ENCODE measurements at places on chromosomes 13 and 19. TPM values are rescaled to one million over a fixed set of nuclear protein-coding genes. Genes with fewer than 3 reads are reported as not detected.
A peak's percentile ranks its signal among the peaks of the same experiment; 100 is the strongest.

KCNK6 gene
- polyA plus RNA-seq = 7.6 TPM

- no peak for DNase-seq
Observed at GRCh38 chr19:8096071-8096470, 43.5 kb downstream of the CCL25 start.

GRCh38 chr19:37313335-37313627, 57.6 kb upstream of the ZNF527 start:
- DNase-seq = no peak

- DNase-seq = no peak
Observed at GRCh38 chr13:76894401-76895110, 8.4 kb upstream of the KCTD12 start.

SPACA4 gene
- 0.16 TPM for polyA plus RNA-seq

DNA sequence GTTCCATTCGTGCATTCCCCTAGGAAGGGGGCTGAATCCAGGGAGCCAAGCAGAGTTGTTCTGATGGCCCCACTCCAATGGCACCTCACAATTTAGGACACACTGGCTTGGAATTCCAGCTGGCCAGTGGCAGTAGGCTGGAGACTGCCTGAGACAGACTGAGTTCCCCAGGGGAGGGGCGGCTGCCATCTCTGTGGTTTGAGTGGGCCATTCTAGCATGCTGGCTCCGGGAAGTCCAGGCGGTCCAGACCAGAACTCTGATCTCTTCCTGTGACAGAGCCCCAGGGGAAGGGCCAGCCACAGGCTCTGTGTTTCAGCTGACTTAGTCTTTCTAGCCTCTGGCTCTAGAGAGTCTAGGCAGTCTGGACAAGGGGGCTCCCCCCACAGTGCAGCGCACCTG, 29.5 kb upstream of the SLC7A1 start:
- DNase-seq = no peak

EVI5L gene
- polyA plus RNA-seq = 12.3 TPM

VSTM2B gene
- not detected for polyA plus RNA-seq

- DNase-seq = no peak
Observed at GRCh38 chr13:87128036-87128435, 543.1 kb upstream of the SLITRK5 start.

CLEC4G gene
- polyA plus RNA-seq = 0.96 TPM

TEX26 gene
- 0.67 TPM for polyA plus RNA-seq

- DNase-seq = no peak
Observed at GRCh38 chr19:47618771-47619170, 9.8 kb downstream of the BICRA start.

- peak; percentile 82 for DNase-seq
Observed at GRCh38 chr19:18514800-18515682, 6.8 kb downstream of the ELL start.

DNA sequence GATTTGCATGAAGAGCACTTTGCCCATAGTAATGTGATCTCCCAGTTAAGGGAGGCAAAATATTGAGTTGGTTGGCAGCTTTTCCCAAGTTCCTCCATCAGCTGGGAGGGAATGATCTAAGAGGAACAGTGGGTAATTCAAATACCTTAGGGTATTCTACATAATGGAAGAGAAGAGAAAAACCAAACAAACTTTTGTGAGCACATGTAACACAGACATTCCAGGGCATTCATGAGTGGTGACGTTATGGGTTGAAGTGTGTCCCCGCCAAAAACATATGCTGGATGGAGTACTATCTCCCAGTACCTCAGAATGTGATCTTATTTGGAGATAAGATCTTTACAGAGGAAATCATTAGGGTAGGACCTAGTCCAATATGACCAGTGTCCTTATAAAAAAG, 220.1 kb downstream of the FOXO1 start:
- DNase-seq = no peak

ANGPTL8 gene
- 0.19 TPM for polyA plus RNA-seq

- peak; percentile 40 for DNase-seq
Observed at GRCh38 chr13:113152984-113153809, 5.3 kb upstream of the PROZ start.

DNA sequence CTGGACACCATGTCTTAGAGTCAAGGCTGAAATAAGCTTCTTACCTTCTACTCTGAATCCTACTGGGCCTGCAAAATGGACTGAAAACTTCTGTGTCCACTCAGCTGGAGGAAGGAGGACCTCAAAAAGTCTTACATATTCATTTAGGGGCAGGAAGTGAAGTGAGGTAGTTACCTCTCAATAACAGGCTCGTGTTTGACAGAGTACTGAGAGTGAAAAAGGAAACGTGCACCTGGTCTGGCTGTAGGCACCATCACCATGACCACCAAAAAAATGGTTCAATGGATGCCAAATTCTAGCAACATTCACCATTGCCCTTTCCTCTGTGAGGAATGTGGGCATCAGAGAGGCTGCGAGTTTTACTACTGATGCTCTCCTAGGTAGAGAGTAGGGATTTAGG, 176.2 kb downstream of the RFC3 start:
- no peak for DNase-seq

RNF113B gene
- polyA plus RNA-seq = not detected

CFAP97D2 gene
- 1.6 TPM for polyA plus RNA-seq

- DNase-seq = peak; percentile 26
Observed at GRCh38 chr19:42278452-42279154, 9.6 kb downstream of the CIC start.

SHD gene
- polyA plus RNA-seq = not detected

DNA sequence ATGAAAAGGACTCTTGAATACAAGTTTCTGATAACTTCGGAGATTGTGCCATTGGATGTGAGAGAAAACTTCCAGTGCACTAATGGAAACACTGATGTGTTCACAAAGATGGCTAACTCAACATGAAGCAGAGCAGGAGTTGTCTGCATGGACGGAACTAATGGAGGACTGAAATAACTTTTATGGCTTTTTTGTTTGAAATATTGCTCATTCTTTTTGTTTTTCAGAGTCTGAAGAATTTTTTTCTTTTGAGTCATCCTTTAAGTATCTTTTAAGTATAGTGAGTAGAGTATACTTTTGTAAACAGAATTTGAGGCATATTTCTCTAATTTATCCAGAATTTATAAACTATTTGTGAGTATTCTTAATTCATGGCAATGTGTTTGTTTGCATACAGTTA, 25.7 kb downstream of the CRYL1 start:
- DNase-seq = no peak

C19orf73 gene
- 3.1 TPM for polyA plus RNA-seq

ZNF154 gene
- 1.9 TPM for polyA plus RNA-seq

ZFP14 gene
- 0.95 TPM for polyA plus RNA-seq

GRCh38 chr19:10001899-10002298, 8.4 kb downstream of the COL5A3 start:
- DNase-seq = no peak

DNA sequence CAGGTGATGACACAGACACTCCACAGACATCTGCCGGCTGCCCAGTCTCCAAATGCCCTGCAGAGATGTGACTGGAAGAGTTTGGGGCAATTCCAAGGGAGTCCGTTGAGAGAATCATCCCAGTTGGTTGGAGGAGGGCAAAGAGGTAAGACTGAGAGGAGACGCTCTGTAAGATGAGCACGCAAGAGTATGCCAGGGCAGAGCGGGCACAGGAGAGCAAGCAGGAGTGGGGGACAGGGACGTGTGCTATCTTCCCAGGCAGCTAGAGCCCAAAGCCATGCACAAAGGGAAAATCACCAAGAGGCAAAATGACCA, 156.3 kb upstream of the TSHZ3 start:
- no peak for DNase-seq

- peak; percentile 99 for DNase-seq
Observed at GRCh38 chr19:45692187-45693105, at the start of gene QPCTL. TSS of gene QPCTL (plus strand) at chr19:45692666. CDS start at chr19:45692704, 38 bp downstream.

Data from lung (tissue), 17 donors.